Pericardium fibroblast (primary cell): ENCODE measurements at places on chromosomes 3 and 15. TPM values are rescaled to one million over a fixed set of nuclear protein-coding genes. Genes with fewer than 3 reads are reported as not detected.

The TMCO5A gene
- not detected in 2 replicates for total RNA-seq

The C2CD4B gene
- 0.12 and 0.77 TPM in 2 replicates for total RNA-seq

The FAM81A gene
- 0.12 TPM in 1 of 2 replicates, not detected in the other for total RNA-seq

The SEMA3F gene
- total RNA-seq, result 26.8 and 43.8 TPM in 2 replicates

The OXTR gene
- 0.34 and 4.2 TPM in 2 replicates for total RNA-seq

The SAMD7 gene
- total RNA-seq, result not detected in 2 replicates

The PRRT3 gene
- total RNA-seq, result 2.7 and 4.3 TPM in 2 replicates

The P2RY14 gene
- total RNA-seq, result not detected in 2 replicates

The GRAMD2A gene
- total RNA-seq, result 0.12 and 0.26 TPM in 2 replicates
